ENCODE measurements at places on chromosomes 7 and 10. TPM values are rescaled to one million over a fixed set of nuclear protein-coding genes. Genes with fewer than 3 reads are reported as not detected.

OR9A2 gene
- total RNA-seq = not detected

CYP3A4 gene
- not detected for total RNA-seq

PRSS2 gene
- not detected for total RNA-seq

ACTA2 gene
- total RNA-seq = 13.1 TPM

TRIM73 gene
- 0.60 TPM for total RNA-seq

ARL3 gene
- total RNA-seq = 3.6 TPM

FEZF1 gene
- total RNA-seq = not detected

C7orf57 gene
- not detected for total RNA-seq

STRIP2 gene
- 2.7 TPM for total RNA-seq

Measured in dermis blood vessel endothelial cell (primary cell).